Activated naive CD4-positive, alpha-beta T cell treated with anti-CD3 and anti-CD28 coated beads, Interleukin-2, amount 50 U/mL, for 16 hours (primary cell): ENCODE measurements at places on chromosomes 1 and 21.

- no peak for DNase-seq
Observed at GRCh38 chr1:171873664-171874063, 32.4 kb downstream of the DNM3 start.

- no peak for DNase-seq
Observed at GRCh38 chr1:66852870-66853269, 51.8 kb upstream of the INSL5 start.

DNA sequence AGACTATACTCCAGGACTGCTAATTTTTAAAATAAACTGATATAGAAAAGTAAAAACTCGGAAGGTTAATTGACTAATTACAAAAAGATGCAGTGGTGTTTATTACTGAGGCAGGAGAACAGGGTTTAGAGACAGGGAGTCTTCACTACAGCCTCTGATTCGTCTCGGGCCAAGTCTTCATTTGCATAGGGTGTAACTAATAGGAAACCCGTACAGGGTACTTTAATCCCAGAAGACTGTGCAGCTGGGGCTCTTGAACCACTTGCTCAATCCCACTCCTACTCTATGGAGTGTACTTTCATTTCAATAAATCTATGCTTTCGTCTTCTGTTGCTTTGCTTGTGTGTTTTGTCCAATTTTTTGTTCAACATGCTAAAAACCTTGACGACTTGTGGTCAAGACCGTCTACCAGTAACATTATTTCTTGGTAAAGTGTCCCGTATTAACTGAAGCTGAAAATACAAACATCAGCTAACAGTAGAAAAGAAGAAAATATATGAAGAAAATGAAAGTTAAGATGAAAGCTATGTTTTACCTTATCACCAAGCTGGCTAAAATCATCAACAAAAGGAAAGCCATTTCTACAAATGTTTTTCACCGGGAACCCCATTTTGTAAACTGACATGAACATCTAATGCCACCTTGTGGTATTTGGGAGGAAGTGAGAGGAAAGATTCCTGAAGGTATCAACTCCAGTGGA is 8.0 kb downstream of the SDHB start:
- DNase-seq = no peak

DNA sequence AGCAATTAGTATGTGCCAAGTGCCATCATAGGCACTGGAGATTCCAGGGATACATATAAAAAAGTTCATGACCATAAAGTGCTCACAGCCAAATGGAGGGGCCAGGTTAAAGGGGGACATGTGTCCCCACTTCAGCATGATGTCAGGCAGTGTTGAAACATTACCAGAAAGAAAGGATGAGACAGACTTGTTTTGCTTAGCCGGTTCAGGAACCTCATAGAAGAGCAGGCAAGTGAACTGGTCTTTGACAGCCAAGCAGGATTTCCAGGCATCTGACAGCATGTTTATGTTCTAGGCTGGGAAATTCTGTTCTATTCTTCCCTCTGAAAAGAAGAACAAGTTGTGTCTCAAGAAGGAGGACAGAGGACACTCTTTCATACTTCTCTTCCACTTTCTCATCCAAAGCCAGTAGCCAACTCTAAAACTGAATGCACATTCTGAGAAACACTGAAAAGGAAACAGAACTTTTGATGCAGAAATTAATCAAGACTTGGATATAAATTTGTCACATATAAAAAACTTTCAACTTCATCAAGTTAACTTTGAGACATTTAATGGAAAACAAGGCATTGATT is 39.7 kb downstream of the GLUL start:
- no peak for DNase-seq

DNA sequence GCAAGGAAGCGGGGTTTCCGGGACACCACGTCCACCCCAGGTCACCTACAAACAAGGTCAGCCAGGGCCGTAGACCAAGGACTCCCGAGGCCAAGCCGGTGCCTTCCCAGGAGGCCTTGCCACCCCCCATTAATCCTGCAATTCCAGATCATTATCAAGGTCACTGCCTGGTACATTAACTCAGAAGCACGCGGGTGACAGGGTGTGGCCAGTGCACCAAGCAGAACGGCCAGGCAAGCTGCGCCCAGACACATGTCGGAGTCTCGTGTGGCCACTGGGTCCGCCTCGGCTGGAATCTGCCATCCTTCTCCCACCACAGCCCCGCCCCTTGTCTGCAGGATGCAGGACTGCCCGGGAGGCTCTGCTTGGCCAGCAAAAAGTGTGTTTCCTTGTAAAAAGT is 144.7 kb downstream of the PRDM16 start:
- DNase-seq = no peak

- no peak for DNase-seq
Observed at GRCh38 chr1:173383351-173383750, 93.8 kb upstream of the PRDX6 start.

GRCh38 chr1:169091480-169091941 is 15.0 kb upstream of the ATP1B1 start:
- DNase-seq = no peak

- no peak for DNase-seq
Observed at GRCh38 chr1:167249702-167250101, 29.0 kb downstream of the POU2F1 start.

- no peak for DNase-seq
Observed at GRCh38 chr1:5739561-5740078, 252.6 kb downstream of the NPHP4 start.

- DNase-seq = peak; percentile 14
Observed at GRCh38 chr1:63774617-63775417, 1.0 kb downstream of the ROR1 start.

GRCh38 chr1:2300851-2301606 is 72.9 kb downstream of the SKI start:
- peak; percentile 72 for DNase-seq

DNA sequence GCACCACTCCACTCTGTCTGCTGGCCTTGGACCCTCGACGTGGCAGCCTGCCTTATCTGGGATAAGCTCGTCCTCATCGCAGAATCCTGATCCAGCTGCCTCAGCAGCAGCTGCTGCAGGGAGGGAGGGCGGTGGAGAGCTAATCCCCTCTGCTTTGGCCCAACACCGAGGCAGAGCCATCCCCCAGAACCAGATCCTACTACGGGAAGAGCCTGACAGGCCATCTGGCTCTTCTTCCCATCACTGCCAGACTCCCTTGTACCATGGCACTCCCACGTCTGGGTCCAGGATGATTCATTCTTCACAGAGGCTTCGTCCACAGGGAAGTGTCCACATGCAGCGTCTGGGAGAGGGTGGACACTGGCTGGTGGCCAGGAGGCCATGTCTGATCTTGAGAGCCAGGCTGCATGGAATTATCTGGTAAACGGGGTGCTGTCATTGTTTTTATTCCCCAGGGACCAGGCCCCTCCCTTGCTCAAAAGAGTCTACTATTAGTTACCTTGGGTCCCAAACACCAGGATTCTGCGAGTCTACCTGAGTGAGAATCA is 14.6 kb upstream of the PKP1 start:
- no peak for DNase-seq

- no peak for DNase-seq
Observed at GRCh38 chr1:95547005-95547404, 313.0 kb downstream of the RWDD3 start.

GRCh38 chr1:62516600-62516999 is 79.8 kb downstream of the USP1 start:
- DNase-seq = no peak

DNA sequence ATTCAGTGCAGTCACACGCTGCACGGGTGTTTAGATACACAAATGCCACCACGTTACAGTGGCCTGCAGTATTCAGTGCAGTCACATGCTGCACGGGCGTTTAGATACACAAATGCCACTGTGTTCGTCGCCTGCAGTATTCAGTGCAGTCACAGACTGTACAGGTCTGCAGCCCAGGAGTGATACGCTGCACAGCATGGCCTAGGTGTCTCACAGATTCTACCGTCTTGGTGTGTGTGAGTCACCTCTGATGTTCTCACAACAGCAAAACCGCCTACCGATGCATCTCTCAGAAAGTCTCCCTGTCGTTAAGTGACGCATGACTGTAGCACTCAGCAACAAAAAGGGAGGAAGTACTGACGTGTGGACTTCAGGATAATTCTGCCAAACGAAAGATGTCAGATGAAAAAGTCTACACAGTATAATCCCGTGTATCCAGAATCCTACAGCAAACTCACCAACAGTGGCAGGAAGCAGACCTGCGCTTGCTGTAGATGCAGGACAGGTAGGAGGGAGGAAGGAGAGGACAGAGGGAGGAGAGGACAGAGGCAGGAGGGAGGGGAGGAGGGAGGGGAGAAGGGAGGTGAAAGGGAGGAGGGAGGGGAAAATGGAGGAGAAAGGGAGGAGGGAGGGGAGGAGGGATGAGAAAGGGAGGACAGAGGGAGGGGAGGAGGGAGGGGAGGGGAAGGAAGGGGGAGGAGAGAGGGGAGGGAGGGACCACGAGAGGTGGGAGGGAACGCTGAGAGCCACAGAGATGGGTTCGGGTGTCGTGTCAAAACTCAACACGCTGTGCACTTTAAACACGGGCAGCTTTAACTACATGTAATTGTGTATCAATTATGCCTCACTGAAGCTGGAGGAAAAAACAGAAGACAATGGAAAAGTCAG is 36.3 kb upstream of the PCBP3 start:
- DNase-seq = peak; percentile 62

DNA sequence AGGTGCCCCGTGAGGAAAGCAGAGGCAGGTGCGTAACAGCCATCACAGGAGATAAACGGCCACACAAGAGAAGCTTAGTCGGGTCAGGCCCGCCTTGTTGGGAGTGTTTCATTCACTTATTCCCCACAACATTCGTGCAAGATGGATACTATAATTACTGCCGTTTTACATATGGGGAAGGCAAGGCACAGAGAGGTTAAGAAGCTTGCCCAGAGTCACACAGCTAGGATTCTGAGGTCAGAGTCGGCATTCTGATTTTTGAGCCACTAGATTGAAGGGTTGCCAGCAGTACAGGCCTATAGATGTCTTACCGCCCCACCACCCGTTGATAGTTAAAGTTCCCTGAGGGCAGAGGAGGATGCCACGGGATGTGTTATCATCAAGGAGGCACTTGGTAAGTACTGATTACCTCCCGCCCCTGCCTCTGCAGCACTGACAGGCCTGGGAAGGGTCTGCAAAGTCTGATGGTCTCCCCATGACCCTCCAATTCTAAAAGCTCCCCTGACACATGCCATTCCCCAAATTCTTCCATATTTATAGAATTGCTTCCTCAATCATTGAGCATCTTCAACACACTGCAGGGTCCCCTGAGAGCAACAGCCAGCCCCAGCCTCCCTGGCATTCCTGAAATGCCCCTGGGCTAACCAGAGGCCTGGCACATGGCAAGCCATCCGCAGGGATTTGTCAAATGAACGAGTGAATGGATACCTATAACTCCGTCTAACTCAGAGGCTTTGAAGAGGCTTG is 74.7 kb upstream of the CLDN14 start:
- DNase-seq = no peak

GRCh38 chr1:117820096-117820495 is 109.3 kb downstream of the GDAP2 start:
- no peak for DNase-seq

DNA sequence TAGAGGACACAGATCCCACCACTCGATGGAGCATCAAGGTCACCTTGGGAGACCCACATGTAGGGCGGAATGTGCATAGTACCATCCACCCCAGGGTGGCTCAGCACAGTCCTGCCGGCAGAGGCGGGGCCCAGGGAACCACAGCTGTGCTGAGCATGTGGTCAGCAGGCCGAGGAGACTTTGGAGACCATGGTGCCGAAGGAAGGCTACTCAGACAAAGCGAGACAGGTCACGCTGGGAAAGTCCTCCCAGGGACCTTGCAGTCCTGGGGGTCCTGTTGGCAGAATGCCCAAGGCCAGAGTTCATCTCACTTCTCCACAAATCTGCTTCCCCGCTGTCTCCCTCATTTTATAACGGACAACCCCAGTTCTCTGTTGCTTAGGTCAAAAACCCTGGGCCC is 22.5 kb downstream of the WNT3A start:
- DNase-seq = no peak

GRCh38 chr1:101205457-101205856 is 31.4 kb upstream of the S1PR1 start:
- no peak for DNase-seq

- no peak for DNase-seq
Observed at GRCh38 chr1:32991386-32991785, 26.8 kb upstream of the RNF19B start.

- DNase-seq = peak; percentile 38
Observed at GRCh38 chr1:15696956-15697521, 12.9 kb downstream of the PLEKHM2 start.

- DNase-seq = no peak
Observed at GRCh38 chr1:169151338-169151837, 44.9 kb downstream of the ATP1B1 start.

- peak; percentile 67 for DNase-seq
Observed at GRCh38 chr1:25037174-25038074, 107.3 kb upstream of the RUNX3 start.

DNA sequence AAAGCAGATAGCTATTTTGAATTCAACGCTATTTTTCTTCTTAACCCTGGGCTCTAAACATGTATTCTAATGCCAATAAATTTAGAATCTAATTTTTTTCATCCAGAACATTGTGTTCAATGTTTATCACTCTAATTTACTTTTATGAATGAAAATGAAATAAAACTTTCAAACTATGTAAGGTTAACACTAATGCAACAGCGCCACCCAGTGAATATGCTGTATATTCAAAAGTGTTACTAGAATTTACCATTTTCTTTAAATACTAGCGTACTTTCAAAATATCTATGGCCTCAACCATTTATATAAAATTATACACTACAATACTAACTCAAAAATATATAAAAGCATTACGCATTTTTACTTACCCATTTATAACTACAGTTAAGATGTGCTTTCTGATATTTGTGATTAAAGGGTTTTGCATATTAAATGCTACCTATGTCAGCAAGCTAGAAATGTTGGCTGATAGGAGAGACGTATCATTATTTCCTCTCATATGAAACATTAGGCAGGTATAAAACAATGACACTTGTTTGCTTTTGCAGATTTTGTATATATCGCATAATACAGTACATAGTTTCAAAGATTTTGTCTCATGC is 5.9 kb upstream of the NUF2 start:
- DNase-seq = peak; percentile 39

GRCh38 chr1:229436201-229436600 is 2.3 kb upstream of the ACTA1 start:
- DNase-seq = no peak

DNA sequence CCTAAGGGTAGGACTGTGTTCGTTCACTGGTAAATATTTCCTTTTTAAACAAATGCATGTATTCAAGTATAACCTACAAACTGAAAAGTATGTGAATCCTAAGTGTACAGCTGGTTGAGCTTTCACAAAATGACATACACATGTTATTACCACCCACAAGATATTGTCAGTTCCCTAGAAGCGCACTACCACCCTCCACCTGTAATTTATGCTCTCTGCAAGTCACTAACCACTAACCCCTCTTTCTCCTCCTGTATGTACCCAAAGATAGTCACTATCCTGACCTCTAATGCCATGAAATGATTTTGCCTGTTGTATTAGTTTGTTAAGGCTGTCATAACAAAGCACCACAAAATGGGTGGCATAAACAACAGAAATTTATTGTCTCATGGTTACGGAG is 82.8 kb upstream of the CHODL start:
- no peak for DNase-seq

- no peak for DNase-seq
Observed at GRCh38 chr1:178382372-178382771, 114.4 kb downstream of the CLEC20A start.

GRCh38 chr1:206890125-206891060 is 6.8 kb upstream of the IL24 start:
- DNase-seq = no peak
